ENCODE measurements at places on chromosomes 11 and 22.

DNA sequence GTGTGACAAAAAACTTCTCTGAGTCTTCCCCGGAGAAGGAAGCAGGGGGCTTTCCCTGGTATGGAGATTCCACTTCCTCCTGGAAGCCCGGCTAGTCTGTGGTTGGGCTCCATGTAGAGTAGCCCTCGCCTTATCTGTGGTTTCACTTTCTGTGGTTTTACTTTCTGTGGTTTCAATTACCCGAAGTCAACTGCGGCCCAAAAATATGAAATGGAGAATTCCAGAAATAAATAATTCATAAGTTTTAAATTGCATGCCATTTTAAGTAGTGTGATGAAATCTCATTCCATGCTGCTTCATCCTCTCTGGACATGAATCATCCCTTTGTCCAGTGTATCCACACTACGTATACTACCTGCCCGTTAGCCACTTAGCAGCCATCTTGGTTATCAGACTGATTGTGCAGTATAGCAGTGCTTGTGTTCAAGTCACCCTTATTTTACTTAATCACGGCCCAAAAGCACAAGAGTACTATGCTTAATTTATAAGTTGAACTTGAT lies 275.0 kb upstream of the SESN3 start:
- no peak for DNase-seq

DNA sequence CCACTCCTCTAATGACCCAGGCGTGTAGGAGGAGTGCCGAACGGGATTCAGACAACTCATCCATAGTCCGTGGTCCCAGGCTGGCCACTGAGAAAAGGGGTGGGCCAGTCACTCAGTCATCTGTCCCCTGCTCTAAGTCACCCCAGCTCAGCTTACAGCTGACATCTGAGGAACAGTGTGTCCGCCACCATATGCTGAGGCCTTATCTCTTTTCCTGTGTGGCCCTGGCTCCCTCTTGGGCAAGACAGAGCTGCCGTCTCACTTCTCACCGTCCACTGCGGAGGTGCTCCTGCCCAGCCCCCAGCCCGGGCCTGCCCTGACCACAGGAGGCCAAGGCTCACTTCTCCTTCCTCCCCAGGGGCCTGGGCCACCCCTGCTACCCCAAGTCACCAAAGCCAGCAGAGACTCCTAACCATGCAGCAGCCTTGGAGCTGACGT lies 6.8 kb downstream of the CCDC86 start:
- no peak for DNase-seq

DNA sequence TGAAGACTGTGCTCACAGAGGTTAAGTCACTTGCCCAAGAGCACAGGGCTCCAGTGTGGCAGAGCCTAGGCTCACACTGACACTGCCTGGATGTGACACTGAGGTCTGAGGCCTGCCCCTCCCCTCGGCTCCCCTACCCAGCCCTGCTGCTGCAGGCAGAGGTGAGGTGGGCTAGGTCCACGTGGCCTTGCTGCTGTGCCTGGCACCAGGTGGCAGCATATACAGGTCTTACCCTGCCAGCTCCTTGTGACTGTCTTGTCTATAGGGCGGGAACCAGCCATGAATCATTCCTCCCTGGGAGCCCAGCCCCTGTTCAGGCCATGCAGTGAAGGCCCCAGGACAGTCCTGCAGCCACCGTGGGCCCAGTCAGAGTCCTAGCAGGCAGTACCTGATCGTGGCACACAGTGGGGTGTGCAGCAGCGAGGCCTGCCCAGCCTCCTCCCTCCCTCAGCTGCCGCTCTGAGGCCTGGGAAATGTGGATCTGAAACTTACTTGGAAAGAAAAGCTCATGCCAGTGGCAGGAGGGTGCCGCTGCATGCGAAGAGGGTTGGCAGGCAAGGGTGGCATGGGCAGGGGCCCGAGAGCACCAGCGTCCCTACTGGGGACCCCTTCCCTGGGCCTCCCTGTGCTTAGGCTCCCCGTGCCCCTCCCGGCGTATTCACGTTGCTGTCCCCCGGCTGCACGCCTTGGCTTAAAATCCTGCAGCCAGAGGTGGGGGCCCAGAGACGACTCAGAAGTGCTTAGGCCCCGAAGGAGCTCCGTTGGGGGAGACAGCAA lies 1.2 kb upstream of the CERK start:
- peak; percentile 75 for DNase-seq

GRCh38 chr11:124638500-124638899 lies 15.8 kb downstream of the TBRG1 start:
- DNase-seq: no peak

- no peak for DNase-seq
Measured at GRCh38 chr11:116808262-116809175, 14.6 kb downstream of the APOA4 start.

DNA sequence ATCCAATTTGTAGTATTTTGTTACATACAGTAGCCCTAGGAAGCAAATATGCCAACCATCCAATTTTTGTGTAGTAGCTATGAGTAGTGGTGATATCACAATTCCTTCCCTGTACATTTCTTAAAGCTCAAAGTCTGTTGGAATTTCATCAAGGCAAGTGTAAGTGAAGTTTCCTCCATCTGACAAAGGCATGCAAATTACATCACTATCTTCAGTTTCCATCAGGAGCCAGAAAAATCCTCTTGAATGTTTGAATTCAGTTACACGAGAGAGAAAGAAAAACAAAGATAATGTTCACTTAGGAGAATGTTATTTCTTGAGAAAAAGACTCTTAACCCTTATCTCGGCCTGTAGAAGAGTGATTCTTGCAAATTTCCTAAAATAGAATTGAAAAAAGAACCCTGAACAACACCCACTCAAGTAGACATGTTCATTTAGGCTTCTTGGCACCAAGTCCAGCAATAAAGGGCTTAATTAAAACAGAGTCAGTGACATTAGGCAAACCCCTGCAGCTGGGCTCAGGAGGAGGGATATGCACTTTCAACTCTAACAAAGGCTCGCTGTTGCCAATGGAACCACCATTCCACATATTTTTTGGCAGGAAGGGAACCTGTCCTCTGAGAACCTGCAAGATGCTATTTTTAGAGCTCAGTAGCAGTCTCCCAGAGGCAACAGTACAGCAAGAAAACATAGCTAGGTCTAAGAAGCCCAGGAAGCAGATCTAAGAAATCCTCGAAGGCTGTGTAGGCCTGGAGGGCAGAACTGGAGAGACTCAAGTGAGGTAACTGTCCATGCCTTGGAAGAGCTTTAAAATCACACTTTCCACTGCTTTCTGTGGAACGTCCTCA lies 144.6 kb downstream of the CCDC81 start:
- no peak for DNase-seq

- no peak for DNase-seq
Measured at GRCh38 chr11:48163360-48164100, 53.1 kb upstream of the OR4B1 start.

DNA sequence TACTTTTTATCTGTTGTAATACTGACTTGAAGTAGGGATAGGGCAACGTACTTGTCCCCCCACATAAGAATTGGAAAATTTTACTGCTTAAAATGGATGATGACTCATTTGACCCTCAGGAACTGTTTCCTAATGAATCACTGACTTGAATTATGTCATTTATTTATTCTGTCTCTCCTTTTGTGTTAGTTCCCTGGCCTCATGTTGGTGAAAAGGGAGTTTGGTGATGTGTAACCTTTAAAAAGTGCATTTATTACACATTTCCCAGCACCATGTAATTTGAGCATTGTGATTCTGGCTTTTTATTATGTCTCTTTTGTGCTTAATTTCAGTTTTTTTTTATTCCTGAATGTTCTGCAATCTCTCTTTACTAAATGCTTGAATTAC lies 20.3 kb upstream of the PGM2L1 start:
- no peak for DNase-seq

- no peak for DNase-seq
Measured at GRCh38 chr11:57815877-57816276, 54.3 kb downstream of the CTNND1 start.

- DNase-seq: no peak
Measured at GRCh38 chr11:96755752-96756151, 365.9 kb downstream of the JRKL start.

DNA sequence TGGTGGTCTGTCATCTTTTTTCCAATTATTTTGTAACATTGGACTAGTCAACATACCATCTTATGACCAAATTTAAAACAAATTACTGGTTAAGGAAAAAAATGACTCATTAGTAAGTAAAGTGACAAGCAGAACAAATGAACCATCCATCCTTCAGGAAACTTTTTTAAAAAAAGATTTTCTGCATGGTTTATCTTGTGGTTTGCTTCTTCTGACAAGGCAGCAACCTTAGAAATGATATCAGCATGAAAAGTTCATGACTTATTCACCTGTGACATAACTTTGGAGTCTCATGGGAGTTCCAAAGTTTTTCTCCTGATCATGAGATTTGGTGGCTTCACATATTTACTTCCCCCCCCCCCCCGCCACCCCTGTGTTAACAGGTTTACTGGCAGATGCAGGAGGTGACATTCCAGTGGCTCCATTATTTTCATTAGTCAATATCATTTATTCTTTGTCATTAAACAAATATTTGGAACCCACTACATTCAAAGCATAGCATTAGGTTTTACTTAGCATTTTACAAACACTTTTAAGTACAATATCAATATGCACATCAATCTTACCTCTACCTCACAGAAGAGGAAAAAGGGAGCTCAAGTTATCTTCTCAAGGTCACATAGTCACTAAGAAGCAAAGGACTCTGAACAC lies 40.7 kb downstream of the DCUN1D5 start:
- no peak for DNase-seq

DNA sequence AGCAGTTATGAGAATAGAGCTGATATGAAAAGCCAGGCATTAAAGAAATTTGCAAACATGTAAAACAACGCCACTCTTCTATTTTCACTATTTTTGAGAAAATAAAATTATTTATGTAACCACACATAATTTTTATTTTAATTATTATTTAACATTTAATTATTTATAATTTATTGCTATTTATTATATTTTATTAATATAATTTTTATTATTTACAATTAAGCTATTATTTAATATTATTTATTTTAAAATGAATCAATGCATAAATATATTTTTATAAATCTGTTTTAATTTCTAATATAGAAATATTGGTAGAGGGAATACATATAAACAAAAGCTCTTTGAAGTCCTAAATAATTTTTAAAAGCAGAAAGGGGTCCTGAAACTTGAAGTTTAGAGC lies 36.7 kb downstream of the KIF18A start:
- DNase-seq: no peak

GRCh38 chr22:45689211-45689610 lies 17.6 kb downstream of the ATXN10 start:
- DNase-seq: no peak

DNA sequence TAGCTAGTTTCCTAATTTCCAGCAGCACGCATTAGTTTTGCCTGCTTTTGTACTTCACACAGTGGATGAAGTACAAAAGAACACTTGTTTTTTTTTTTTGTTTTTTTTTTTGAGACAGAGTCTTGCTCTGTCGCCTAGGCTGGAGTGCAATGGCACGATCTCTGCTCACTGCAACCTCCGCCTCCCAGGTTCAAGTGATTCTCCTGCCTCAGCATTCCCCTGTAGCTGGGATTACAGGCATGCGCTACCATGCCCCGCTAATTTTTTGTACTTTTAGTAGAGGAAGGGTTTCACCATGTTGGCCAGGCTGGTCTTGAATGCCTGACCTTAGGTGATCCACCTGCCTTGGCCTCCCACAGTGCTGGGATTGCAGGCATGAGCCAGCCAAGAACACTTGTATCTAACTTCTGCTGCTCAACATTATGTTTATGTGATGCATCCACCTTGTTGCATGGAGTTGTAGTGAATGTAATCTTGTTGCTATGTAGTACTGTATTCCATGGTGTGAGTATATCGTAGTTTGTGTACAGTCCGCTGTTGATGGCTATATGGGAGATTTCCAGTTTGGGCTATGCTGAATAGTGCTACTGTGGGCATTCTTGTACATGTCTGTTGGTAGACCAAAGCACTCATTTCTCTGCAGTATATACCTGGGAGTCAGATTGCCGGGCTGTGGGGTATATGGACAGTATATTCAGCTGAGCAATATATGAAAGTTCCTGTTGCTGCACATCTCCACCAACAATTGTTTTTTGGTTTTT lies 17.3 kb downstream of the PACS1 start:
- no peak for DNase-seq
